ENCODE measurements at places on chromosomes 16 and 17.

GRCh38 chr17:47207143-47208067 is 1.7 kb upstream of the MYL4 start:
- no peak for DNase-seq

GRCh38 chr17:18326572-18326971 is 11.5 kb downstream of the SMCR8 start:
- DNase-seq: no peak

- DNase-seq: no peak
These were observed 28.1 kb upstream of the ITGA2B start for GRCh38 chr17:44417553-44417952.

DNA sequence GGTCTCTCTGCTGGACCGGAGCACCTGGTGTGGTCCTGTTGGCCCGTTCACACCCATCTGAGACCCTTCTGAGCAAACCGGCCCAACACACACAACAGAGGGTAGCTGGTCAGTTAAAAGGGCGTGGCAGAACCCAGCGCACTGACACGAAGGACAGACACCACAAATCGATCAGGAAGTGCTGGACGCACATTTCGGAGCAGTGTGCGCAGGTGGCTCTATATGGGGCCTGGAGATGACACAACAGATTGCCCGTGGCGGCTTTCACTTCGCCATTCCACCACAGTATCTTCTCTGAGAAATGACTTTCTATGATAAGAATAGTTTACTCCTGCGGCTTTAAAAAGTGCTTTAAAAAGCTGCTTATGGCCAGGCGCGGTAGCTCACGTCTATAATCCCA is 12.5 kb downstream of the CCDC57 start:
- DNase-seq: no peak

- DNase-seq: peak; percentile 83
These were observed 83.5 kb downstream of the ADCY9 start for GRCh38 chr16:4032768-4033167.

DNA sequence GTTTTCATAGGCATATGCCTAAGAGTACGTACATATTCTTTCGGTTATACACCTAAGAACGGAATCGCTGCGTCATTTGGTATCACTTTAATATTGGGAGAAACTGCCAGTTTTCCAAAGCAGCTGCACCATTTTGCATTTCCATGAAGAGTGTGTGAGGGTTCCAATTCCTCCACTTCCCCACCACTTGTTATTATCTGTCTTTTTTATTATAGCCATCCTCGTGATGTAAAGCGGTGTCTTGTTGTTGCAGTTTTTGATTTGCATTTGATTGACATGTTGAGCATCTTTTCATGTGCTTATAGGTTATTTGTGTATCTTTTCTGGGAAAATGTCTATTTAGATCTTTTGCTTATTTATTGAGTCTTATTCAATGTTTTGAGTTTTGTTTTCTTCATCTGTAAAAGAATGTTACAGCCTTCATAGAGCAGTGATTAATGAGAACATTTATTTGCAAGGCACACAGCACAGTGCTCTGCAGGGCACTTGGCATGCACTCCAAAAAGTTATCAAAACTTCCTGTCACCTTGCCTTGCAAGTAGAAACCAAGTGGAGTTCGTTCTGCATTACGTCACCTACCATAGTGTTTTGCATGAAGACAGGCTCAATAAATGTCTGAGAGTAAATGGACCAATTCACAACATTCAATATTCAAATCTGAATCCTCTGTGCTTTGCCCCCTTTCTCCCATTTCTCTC is 26.6 kb upstream of the ST6GALNAC1 start:
- peak; percentile 59 for DNase-seq

DNA sequence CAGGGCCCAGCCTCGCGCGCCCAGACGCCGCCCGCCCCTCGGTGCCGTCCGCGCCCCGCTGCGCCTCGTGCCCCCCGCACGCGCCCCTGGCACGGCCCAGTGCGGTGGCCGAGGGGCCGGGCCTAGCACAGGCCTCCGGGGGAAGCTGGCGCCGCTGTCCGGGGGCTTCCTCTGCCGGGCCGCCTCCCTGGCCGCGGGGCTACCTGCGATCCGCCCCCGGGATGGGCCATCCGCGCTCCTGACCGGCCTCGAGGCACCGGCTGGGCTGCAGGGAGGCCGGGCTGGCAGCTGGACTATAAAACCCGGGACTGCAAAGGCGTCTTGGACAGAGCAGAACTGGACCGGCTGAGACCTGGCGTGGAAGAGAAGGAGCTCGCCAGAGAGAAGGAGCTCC is 783 bp downstream of the BHLHA9 start:
- no peak for DNase-seq

- no peak for DNase-seq
These were observed 20.2 kb downstream of the ZNF778 start for GRCh38 chr16:89237733-89238132.

GRCh38 chr16:74738113-74738541 is 36.5 kb downstream of the FA2H start:
- peak; percentile 55 for DNase-seq

DNA sequence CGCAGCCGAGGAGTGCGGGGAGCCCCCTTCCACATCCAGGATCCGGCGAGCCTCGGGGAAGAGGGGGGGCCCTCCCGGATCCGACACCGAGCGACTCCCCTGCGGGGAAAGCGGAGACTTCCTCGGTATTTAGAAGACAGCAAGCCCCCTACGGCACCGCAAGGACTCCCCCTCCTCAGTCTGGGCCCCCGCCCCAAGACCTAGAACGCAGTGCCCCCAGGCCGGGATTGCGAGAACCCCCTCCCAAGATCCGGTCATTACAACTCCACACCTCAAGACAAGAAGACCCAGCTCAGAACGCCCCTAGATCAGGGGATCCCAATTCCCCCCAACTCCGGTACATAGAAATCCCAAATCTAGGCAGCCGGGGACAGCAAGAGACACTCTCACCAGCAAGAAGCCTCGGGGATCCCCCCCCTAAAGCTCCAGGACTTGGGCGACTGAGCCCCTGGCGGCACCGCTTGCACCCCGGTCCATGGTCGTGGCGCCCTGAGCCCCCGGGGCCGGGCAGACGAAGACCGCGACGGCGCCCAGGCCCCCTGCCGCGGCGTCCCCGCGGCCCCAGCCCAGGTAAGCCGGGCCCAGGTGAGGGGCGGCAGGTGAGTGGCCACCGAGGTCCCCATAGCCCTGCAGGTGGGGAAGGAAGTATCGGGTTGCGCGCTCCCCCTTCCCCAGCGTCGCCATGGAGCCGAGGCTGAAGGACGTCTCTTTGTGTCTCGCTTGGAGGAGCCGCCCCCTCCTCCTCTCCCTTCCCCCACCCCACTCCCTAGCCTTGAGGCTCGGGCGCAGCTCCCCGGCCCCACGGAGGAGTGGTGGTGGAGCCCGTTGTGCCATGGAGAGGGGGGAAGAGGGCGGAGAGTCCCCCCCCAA is 641 bp downstream of the SBK1 start:
- peak; percentile 80 for DNase-seq

DNA sequence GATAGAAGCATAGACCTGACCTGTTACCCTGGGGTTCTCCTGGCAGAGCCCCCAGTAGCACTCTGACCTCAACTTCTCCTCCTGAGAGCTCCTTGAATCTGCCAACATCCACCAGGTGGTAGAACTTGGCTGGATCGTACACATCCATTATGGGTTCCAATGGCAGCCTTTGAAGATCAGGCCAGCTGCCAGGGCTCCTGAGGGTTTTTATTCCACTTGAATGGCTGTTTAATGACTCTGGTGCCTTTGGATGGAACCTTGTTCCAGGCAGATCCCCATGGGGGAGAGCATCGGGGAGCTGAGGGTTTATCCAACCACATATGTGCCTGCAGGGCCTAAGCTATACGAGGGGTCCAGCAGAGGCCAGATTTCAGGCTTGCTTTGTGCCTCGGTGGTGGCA is 47.1 kb upstream of the CLEC19A start:
- no peak for DNase-seq

DNA sequence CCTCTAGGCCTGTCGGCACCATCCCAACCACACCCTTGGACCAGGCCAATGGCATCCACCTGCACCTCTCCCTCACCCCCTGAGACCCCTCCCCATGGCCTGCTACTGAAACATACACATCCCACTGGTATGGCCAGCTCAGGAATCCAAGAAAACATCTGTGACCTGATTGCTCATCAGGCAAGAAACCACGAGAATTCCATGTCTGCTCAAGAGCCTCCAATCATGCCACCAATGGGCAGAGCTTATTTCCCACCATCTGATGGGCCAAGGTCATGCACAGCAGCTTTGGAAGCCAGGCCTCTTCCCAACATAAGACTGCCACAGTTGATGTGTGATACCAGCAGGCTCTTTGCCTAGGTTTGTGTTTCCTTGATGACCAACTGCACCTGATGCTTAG is 190.1 kb downstream of the C16orf78 start:
- no peak for DNase-seq

DNA sequence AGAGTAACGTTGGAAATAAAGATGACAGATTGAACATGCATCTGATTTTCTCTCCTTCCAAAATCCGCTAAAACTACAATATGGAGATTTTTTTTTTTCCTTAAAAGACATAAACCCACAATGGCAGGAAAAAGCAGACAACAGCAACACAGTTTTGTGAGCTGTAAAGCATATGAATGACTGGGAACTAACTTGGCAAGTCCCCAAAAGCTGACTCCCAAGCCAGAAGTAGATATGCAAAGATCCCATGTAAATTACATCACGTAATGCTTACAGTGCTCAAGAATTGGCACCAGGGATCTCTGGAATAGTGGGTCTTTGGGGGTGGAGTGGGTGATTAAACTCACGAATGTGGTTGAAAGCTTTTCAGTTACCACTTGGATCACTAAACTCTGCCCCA is 106.6 kb downstream of the ELAC2 start:
- DNase-seq: no peak

DNA sequence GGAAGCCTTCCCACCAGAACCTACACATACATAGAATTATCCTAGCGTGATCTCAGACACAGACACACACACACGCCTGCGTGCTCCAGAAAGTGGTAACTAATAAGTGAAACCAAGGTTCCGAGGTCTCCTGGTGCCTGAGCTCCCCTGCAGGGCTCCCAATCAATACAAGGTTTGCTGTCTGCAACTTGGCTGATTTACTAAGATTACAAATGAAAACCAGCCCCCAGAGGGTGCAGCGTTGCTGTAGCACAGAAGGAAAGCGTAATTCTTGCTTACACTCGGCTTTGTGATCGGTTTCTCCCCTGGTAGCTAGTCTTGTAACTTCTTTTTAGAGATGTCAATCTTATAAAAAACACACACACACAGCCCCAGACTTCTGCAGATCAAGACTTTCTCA is 334.1 kb upstream of the XYLT1 start:
- DNase-seq: no peak
